IMR-90 (cell line): ENCODE measurements at places on chromosomes 2 and 18. TPM values are rescaled to one million over a fixed set of nuclear protein-coding genes. Genes with fewer than 3 reads are reported as not detected.

DNA sequence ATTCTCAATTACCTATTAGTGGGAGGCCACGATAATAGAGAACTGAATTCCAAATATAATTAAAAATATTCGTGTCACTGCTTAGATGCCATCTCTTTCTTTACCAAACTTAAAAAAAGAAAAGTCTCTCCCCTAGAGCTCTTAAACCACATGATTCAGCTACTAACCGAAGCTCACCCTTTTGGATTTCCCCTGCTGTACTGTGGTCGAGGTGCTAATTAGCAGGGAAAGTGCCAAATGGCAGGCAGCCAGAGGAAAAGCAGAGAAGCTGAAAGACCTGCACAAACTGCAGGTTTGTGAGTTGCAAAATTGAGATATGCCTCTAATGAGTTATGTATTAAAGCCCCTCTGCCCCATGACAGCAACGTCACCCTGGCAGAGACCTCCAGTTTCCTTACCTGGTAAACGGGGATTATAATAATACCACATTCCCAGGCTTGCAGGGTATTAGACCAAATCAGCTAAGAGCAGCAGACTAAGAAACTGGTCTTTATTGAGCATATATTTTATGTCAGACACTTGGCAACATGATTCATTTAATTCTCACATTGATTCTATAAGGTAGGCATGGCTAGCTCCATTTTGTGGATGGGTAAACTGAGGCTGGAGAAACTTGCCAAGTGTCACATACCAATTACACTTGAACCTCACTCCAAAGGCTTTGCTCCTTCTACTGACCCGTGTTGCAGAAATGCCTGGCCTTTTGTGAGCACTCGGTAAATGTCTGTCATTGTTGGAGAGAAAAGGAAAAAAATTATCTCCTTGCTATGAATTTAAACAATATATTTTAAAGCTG, 259.7 kb downstream of the LPIN1 start:
- DNase-seq = no peak

GRCh38 chr2:99698896-99699295, 209.1 kb upstream of the REV1 start:
- peak; percentile 70 for DNase-seq

Gene SKOR2
- not detected in 2 replicates for total RNA-seq

Gene MAP3K19
- not detected in 2 replicates for total RNA-seq

DNA sequence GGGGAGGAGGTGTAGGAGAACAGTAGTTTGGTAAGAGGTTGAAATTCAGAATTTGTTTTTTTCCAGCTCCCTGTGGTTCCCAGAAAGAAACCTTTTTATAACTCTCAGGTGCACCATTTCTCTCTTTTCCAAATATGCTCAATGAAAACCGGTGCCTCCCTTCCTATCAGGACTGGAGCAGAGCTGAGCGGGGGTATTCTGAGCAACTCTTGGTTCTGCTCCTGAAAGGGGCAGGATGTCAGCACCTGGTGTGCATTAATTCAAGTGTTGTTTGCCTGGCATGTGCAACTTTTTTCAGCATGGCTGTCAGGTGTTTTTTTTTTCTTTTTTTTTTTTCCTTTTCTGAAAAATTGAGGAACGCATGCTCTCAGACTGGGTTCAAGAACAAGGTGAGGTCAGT, 74.1 kb downstream of the MAPK4 start:
- no peak for DNase-seq

GRCh38 chr2:51401546-51401945, 369.6 kb upstream of the NRXN1 start:
- no peak for DNase-seq

Gene TRIP12
- total RNA-seq = 209 and 315 TPM in 2 replicates

GRCh38 chr2:136135921-136136906, 18.3 kb upstream of the CXCR4 start:
- no peak for DNase-seq

GRCh38 chr18:36496022-36496421, 198.5 kb downstream of the FHOD3 start:
- no peak for DNase-seq

- DNase-seq = no peak
These were observed 29.5 kb upstream of the CHN1 start for GRCh38 chr2:175034716-175035115.

GRCh38 chr2:223880796-223881195, 43.4 kb upstream of the AP1S3 start:
- DNase-seq = no peak

GRCh38 chr2:211216221-211216620, 659.8 kb downstream of the CPS1 start:
- no peak for DNase-seq

- no peak for DNase-seq
These were observed 237.4 kb downstream of the RNF144A start for GRCh38 chr2:7154656-7155055.
